ENCODE measurements at places on chromosomes 5 and 9. TPM values are rescaled to one million over a fixed set of nuclear protein-coding genes. Genes with fewer than 3 reads are reported as not detected.

The RNF224 gene
- 0.27 TPM for total RNA-seq

The GABRA6 gene
- not detected for total RNA-seq

The LCN12 gene
- 20.0 TPM for total RNA-seq

The PRLR gene
- total RNA-seq = 1.6 TPM

The NR6A1 gene
- 33.6 TPM for total RNA-seq

The PCDHGA1 gene
- total RNA-seq = 1.1 TPM

The EDIL3 gene
- not detected for total RNA-seq

The UGT3A1 gene
- not detected for total RNA-seq

The MYMK gene
- total RNA-seq = not detected

The GLDC gene
- total RNA-seq = 320 TPM

The ADAMTS19 gene
- total RNA-seq = 2.4 TPM

The PCDHGA11 gene
- total RNA-seq = 1.2 TPM

The FBLL1 gene
- not detected for total RNA-seq

The CDH6 gene
- total RNA-seq = 16.0 TPM

The PNPLA7 gene
- 1.8 TPM for total RNA-seq

The C8G gene
- 0.77 TPM for total RNA-seq

The DRD1 gene
- total RNA-seq = not detected

Measured in Caco-2 (cell line).